ENCODE measurements at places on chromosomes 6 and 20. TPM values are rescaled to one million over a fixed set of nuclear protein-coding genes. Genes with fewer than 3 reads are reported as not detected.

DNA sequence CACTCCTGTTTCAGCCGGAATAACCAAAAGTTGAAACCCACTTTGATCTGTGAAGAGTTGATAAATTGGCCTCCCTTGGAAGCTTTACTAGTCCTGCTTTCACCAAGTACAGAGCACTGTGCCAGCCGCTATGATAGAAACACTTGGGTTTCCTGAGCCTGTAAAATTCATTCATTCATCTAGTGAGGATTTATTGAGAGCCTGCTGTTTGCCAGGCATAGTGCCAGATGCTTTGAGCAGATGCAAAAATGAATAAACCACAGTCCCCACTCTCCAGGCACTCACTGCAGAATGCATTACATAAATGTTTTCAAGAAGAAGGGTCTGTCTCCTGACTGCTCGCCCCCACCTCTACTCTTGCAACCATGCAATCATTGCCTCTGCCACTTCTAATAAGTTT, 25.3 kb upstream of the TMEM217 start:
- no peak for DNase-seq

The TREML2 gene
- not detected for total RNA-seq

DNA sequence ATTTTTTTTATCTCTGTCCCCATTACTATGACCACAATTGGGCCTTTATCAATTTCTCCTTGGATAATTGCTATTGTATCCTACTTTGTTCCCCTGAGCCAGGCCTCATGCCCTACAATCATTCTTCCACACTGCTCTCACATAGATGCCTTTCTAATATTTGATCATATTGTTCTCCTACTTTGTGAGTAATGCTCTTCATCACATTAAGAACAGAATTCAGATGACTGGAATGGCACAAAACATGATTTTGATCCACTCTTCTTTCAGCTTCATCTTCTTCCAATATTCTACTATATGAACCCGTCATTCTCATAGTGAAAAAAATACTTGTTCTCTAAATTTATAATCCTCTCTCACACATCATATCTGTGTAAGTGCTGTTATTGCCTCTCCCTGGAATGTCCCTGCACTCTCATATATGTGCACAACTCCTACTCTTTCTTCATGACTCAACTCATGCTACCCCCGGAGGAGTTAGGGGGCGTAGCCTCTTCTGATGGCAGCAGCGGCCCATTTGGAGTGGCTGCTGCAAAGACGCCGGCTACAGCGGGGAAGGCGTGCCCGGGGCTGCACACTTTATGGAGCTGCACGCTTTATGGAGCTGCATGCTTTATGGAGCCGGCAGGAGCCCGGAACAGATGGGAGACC, 25.3 kb upstream of the HACE1 start:
- DNase-seq: no peak

The SLC17A2 gene
- total RNA-seq: not detected

The BHLHE23 gene
- 0.22 TPM for total RNA-seq

- no peak for DNase-seq
Measured at GRCh38 chr6:87408721-87409155, 966 bp downstream of the CFAP206 start.

DNA sequence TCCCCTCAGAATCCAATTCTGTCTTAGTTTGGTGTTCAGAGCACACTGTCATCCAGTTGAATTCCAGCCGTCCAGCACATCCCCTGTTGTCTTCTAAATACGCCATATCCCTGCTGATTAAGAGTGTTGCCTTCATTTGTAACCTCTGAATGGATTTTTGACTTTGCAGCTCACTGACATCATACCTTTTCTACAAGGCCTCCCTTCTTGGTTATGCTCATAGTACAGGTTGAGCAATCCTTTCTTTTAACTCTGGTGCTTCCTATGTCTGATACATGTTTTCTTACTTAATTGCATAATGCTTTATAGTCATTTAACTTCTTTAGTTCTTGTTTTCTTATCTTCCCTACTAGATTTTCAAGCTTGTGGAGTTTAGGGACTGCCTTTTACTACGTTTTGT, 36.4 kb downstream of the XRN2 start:
- no peak for DNase-seq

- DNase-seq: no peak
Measured at GRCh38 chr20:58714340-58714922, 21.8 kb downstream of the NPEPL1 start.

DNA sequence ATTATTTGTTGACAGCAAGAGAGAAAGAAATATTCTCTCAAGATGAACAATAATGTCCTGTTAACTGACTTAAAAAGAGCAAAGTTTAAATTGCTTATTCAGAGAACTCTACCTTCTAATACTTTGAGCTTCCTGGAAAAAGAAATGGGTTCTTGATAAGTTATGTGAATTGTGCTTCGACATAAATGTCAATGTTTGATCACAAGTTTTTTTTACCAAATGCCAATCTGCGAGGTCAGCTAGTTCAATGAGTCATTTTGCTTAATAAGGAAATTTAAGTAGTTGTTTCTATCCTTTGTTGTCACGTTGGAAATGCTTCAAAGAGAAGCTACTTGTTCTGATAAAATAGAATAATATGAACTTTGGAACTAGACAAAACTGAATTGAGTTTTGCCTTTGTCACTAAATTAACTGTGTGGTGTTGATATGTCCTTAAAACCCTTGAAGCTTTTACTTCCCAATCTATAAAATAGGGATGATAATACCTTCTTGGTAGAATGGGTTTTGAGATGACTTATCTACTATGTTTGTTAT, 642.1 kb upstream of the FLRT3 start:
- no peak for DNase-seq

DNA sequence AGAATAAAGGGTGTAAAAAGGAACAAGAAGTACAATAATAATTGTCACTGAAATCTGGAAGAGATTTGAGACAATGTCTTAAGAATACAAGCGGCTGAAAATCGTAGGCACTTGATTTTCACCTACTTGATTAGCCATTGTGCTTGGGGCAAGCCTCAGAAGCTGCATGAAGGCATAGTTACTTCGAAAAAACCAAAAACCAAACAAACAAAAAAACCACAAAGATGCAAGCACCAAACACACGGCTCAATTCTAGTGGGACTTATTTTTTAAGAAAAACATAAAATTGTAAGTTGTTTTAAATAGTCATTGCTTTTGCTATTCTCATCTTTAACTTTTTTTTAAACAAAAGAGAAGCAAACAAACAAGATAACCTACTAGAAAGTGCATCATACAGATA, 235.6 kb downstream of the OGFRL1 start:
- DNase-seq: no peak

- no peak for DNase-seq
Measured at GRCh38 chr20:32059189-32059588, 7.1 kb downstream of the HCK start.
